NCI-H2081 (cell line): ENCODE measurements at places on chromosomes 7 and 10.

GRCh38 chr7:102466097-102466496 is 1.3 kb downstream of the LRWD1 start:
- no peak for DNase-seq

DNA sequence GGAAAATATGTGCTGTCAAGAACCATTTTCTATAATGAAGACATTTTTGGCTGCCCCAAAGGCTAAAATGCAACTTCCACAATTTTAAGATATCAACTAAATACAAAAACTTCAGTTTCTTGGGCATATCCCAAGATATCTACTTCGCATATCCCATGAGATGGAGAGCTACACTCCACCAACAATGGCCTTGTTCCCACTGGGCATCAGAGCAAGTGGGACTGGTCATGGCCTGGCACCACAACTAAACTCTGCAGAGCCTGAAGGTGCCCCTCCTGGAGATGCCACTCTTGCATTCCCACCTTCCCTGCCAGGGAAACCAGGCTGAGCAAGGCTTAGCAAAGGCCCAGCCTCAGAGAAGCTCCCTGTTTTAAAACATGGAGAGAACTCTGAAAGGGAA is 75.8 kb upstream of the LRRC17 start:
- DNase-seq: no peak

DNA sequence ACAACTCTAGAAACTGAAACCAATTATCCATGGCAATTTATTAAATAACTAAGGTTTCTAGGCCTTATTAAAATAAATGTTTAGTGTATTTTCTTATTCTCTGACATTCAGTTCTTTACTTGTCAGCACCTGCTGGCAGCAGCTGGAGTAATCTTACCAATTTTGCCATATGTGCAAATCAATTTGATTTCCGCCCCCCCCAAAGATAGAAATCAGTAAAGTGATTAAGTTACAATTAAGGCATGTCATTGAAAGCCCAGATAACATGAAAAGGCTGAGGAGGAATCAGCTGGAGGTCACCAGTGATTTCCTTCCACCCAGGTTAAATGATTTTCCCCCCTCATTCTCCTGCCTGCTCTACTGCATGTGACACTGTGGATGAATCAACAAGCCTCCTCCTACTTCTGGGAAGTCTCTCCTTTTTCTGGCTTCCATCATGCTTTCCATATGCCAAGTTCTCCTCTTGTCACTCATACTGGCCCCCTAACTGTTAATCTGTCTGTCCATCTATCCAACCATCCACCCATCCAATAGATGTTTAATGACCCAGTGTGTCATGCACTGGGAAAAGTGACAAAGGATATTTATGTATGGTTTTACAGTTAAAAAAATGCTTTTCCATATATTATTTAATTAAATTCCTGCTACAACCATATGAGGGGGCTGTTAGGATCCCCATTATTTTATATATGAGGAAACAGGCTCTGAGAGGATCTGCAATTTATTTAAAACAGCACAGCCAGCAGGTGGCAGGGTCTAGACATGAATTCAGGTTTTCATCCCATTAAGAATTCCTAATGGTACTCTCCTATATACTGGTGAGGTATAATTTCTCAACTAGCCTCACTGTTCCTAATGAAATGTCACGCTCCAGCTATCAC is 116.5 kb downstream of the ATXN7L1 start:
- DNase-seq: peak; percentile 67

DNA sequence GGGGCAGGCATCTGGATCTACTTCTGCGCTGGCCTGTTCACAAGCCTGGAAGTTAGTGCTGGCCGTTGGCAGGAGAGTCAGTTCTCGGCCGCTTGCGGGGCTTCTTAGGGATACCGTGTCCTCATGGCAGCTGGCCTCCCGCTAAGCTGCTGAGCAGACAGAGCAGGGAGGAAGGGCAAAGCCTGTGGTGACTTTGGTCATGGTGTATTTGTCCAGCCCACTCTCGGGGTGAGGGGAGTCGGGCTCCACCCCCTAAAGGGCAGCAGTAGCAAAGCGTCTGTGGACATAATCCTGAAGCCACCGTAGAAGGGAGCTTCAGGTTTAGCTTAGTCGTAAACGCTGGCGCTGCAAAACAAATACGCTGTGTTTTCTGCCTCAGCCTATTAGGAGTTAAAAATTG is 12.2 kb downstream of the UBE3C start:
- no peak for DNase-seq

GRCh38 chr7:23893942-23894891 is 184.2 kb downstream of the STK31 start:
- DNase-seq: no peak

DNA sequence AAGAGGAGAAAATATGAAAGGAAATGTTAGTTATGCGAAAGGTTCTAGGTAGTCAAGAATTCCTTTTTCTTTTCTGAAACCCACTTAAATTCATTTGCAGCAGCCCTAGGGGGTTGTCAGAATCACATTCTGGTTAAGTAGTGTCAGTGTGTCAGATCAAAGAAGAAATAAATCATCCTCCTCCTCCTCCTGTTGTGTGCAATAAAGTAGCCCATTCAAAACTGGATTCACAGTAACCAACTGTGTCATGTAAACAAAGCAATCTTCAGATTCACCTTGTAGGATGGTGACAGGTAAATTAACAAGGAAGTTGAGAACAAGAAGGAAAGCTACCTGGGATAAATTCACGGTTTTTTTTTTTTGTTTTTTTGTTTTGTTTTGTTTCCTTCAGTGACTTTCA is 127.5 kb downstream of the NSUN6 start:
- DNase-seq: no peak

GRCh38 chr7:112701456-112701855 is 88.7 kb downstream of the TMEM168 start:
- no peak for DNase-seq

DNA sequence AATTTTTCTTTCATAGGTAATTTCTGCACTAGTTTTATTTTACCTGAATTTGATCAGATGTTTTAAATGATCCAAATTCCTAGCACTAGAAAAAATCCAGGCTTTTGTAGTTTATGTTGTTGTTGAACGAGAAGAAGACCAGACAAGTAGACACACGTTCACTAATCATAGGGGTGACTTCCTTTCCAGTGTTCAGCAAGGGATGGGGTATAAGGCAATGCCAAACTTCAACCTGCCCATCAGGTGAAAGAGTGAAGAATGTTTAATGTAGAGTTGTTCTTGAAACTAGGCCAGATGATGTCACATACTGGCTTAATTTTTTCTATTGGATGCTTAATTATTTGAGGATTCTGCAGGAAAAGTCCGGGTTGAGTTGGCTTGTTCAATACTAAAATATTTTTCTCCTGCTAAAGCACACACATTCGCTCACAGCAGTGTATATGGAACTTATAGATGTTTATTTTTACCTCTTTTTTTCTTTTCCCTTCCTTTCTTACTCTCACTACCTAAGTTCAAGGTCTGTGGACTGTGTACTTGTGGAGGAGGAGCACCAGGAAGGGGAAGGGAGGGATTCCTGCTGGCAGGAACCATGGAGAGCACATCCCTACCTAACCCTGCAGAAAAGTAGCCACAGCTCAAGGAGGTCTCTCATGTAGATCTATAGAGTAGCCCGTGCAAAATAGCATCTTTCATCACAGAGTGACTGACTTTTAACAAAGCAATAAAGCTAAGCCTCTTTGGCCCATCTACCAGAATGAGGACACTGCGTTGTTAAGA is 23.1 kb upstream of the AKR1E2 start:
- no peak for DNase-seq

- no peak for DNase-seq
These were observed 882 bp upstream of the LRRC61 start for GRCh38 chr7:150322114-150322832.

- DNase-seq: no peak
These were observed 8.2 kb upstream of the CLDN4 start for GRCh38 chr7:73822319-73823173.

DNA sequence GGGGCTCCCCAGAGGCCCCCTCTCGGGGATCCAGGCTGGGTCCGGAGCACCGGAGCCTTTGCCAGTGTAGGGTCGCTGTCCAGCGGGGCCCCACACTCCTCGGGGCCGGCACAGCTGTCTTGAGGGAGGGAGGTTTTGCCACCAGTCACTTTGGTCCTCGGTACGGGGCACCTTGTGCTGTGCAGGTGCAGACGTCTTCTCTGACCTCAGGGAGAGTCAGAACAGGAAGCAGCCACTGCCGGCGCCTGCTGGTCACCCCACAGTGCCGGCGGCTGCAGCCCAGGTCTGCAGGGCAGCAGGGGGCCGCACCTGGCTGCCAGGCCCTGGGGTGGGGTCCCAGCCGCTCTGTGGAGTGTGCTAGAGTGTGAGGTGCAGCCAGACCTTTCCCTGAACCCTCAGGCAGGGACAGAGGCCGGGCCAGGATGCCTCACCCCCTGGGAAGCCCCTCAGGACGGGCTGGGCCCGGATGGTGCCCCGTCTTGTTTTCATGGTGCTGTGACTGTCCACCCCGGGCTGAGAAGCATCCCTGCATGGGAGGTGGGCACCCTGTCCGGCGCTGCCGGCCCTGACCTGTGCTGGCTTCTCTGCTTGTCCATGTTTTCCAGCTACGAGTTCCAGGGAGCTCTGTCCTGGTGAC is 8.2 kb downstream of the MAFK start:
- no peak for DNase-seq

DNA sequence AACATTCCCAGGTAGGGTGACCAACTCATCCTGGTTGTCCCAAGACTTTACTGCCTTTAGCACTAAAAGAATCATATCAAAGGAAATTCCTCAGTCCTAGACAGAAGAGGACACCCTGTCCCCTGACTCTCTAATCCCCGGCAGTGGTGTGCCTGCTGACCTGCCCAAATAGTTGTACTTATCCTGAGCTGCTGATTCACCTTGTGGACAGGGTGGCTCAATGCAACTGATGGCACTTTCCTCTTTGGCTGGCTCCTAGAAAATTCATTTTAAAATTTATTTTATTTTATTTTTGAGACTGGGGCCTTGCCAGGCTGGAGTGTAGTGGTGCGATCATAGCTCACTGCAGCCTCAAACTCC is 111.7 kb downstream of the JCAD start:
- no peak for DNase-seq

- DNase-seq: no peak
These were observed 186.2 kb downstream of the HECW1 start for GRCh38 chr7:43298617-43299016.

GRCh38 chr7:36523371-36524101 is 133.9 kb downstream of the ANLN start:
- no peak for DNase-seq

DNA sequence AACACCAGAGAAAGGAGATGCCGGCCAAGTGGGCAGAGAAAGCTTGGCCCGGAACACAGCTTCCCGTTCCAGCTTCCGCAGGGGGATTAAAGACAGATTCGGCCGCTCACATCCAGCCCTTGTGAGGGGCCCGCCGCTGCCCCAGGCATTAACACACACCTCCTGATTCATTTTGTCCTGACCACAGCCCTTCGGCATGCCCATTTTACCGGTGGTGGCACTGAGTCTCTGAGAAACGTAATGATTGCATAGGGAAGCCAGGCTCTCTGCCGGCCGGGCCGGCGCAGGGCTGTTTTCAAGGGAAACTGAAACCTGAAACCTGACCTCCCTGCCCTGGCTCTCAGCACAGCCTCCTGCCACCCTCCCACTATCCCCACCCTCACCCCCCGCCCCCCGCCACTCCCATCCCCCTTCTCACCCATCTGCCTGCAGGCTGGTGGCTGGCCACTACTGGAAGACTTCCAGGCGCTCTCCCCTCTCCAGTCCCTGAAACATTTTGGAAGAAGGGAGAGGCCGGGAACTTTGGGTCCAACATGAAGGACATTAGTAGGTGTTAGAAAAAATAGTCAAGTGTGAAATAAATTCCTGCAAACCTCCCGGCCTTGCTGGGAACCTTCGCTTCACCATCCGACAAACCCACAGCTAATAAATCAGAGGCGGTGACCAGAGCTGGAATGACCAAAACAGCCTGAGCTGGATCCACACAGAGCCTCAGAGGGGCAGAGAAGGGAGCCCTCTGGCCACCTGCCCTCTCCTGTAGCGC is 83.5 kb upstream of the CUX1 start:
- no peak for DNase-seq

DNA sequence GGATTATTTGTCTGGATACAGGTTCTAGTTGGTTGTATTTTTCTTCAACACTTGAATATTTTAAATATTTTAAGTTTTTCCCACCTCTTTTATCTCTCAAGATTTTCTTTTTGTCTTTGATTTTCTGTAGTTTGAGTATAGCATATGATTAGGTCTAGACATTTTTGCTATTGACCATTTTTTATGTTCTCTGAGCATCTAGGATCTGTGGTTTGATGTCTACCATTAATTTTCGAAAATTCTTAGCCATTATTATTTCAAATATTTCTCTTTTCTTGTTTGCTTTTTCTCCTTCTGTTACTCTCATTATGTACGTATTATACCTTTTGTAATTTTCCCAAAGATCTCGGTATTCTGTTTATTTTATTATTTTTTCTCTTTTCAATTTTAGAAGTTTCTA is 219.1 kb downstream of the ITGB1 start:
- no peak for DNase-seq

DNA sequence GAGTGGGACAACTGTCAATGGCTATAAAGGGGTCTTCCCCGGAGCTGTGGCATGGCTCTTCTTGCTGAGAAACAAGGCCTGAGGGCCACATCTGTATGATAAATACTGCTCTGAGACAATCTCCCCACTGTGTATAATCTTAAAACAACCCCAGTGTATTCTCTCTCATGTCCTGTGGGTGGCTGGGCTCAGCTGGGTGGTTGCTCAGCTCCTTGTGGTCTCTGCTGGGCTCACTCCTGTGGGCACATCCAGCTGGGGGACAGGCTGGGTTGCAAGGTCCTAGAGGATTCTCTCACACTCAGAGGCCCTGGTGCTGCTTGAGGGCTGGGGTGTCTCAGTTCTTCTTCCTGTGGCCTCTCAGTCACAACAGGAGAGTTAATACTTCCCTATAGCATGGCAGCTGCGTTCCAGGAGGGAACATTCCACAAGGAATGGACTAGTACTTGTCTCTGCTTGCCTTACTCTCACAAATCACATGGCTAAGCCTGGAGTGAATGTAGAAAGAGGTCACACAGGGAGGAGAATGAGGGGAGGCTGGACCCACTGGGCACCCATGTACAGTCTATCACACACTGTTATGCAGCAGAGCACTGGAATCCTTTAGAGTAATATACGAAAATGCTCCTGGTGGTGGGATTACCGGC is 4.5 kb upstream of the EEPD1 start:
- no peak for DNase-seq

DNA sequence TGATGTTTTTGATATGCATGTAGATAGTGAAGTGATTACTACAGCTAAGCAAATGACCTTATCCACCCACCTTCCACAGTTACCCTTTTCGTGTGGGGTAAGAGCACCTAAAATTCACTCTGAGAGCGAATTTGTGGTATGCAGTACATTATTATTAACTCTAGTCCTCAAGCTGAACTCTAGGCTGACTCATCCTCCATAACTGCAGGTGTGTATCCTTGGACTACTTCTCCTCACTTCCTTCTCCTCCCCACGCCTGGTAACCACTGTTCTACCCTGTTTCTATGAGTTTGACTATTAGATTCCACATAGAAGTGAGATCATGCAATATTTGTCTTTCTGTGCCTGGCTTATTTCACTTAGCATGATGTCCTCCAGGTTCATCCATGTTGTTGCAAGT is 484.6 kb downstream of the GATA3 start:
- no peak for DNase-seq
